ENCODE measurements at places on chromosomes 1 and 21.

- DNase-seq: no peak
Observed at GRCh38 chr1:7579016-7579415, 192.1 kb upstream of the VAMP3 start.

- DNase-seq: no peak
Observed at GRCh38 chr1:62373221-62373620, 54.0 kb upstream of the KANK4 start.

DNA sequence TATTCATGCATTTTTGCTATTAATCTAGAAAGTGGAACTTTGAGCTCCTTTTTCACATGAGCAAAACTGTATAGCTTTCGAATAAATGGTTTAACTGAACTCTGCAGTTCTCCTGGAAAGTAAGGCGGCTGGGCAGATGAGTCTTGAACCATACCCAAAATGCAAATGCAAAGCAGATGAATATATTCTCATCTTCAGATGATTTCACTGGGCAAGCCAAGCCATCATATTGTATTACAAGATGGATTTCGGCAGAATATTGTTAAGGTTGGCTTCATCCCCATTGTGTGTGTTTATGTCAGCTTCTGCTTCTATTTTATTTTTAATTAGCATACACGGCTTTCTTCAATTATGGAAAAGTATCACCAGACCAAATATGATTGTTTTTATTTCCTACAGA is 209.6 kb downstream of the GREM2 start:
- no peak for DNase-seq

GRCh38 chr1:64601207-64601606 is 131.3 kb downstream of the CACHD1 start:
- DNase-seq: no peak

- no peak for DNase-seq
Observed at GRCh38 chr21:42276076-42276475, 39.1 kb downstream of the TFF3 start.

DNA sequence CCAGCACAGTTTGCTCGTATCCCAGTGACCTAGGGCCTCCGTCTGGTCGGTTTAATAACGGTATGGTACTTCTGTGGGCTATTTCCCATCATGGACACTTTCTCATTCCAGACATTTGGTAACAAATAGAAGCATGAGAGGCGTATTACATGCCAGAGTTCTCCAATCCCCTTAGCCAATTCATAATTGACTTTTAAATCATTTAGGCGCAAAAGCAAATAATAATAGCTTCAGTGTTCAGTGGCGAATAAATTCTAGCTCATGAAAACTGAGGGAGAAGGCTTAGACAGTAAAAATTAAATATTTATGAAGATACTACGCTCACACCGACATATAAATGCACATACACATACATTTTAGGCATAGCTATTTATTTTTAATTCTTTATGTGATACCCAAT is 50.6 kb downstream of the CD247 start:
- no peak for DNase-seq

DNA sequence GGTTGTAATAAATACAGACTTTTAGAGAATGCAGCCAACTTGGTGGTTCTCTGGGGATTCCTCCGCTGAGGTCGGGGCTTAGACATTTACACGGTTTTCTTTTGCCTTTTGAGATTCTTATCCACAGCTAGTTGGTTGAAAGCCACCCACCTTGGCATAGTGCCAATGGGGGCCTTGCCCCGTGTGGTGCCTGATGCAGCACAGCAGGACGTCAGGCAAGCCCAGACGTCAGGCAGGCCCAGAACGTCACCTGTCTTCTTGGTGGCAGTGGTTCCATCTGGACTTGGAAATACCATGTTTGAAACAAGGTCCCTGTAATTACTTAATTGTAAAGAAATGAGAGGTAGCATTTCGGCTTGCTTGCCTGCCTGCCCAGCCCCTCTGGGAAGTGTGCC is 78.5 kb downstream of the GALNT2 start:
- no peak for DNase-seq

GRCh38 chr1:153977250-153978240 is at the start of gene JTB:
Gene JTB, minus strand, starts transcription at chr1:153977674. Its CDS starts 422 bp downstream, at chr1:153977252.
- DNase-seq: peak; percentile 51

DNA sequence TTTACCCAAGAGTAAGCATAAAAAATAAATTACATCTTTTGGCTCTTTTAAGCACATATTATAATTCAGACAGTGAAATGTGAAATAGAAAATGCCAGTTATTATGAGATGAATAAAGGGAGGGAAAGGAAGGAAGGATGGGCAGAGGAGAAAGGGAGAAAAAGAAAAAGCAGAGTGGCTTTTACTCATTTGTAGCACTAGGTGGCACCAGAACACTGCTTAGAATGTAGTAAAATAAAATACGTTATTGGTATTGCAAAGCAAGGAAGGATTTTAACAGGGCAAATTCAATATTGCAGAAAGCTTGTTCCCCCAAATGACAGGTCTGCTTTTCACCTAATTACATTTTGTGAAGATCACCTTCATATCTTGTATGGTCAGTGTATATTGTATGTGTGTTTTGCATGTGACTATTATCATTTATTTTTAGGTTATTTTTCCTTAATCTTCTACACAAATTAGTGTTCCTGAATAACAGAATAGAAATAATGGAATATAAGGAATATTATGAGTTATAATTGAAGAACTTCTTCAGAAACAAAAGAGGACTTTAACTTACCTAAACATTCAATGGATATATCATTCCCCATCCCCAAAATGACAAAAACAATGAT is 9.1 kb upstream of the PCNX2 start:
- no peak for DNase-seq

- peak; percentile 26 for DNase-seq
Observed at GRCh38 chr1:163914785-163915413, 593.1 kb downstream of the NUF2 start.

GRCh38 chr21:25176637-25177412 is 430.5 kb downstream of the MRPL39 start:
- no peak for DNase-seq

DNA sequence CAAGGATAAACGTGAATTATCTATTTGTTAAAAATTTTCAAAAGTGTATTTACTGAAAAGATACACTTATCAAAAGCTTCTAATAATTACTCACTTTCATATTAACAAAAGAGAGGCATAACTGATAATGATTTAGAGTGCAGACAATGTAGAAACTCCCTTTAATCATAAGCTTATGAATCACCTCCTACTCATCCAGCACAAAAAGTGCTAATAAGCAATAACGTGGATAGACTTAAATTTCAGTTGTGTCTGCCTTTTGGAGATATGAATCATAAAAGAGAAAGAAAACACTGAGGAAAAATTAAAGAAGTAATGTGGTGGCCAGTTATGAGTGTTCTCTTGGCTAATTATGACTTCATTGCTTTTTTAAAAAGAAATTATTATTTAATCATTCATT is 827.6 kb upstream of the B3GALT2 start:
- DNase-seq: no peak

DNA sequence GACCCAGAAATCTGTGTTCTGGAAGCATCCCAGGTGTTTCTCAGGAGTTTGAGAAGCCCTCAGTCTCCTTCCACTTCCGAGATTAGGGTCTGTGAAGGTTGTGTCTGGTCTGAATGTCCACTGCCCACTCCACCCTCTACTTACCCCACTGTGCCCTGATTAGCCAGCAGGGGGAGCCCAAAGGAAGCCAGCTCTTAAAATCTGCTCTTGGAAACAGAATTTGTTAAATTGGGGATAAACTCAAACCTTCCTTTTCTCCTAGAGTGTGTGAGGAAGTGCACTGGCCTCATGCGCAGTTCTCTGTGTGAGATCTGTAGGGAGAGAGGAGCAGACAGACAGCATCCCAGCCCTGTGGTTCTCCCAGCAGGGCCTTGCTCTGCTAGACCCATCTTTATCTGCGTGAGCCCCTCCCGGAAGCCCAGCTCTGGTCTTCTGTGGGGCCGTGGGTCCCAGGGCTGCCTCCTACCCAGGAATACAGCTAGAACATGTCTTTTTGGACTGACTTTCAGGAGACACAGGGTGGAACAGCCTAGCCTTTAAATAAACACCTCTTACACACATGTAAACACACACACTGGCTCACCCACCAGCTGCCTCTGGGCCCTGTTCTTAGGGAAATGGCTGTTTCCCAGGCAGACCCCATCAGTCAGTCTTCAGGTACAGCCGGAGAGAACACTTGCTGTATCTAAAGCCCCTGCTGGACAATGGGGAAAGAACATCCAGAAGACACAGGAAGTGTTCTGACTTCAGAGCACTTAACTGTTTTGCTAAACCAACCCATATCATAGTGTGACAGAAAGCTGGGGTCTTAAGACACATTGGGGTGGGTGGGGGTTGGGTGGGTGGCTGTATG is 52.2 kb downstream of the SMYD2 start:
- DNase-seq: peak; percentile 30

DNA sequence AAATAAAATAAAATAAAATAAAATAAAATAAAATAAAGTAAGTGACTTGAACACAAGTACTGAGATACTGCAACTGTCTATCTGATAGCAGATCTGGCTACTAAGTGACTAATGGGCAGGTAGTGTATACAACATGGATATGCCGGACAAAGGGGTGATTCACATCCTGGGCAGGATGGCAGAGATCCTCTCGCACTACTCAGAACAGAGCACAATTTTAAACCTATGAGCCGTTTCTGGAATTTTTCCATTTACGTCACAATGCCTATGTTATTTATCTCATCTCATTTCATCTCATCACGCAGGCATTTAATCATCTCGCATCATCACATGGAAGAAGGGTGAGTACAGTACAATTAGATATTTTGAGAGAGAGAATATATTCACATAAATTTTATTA is 233.3 kb upstream of the COA6 start:
- DNase-seq: peak; percentile 38

DNA sequence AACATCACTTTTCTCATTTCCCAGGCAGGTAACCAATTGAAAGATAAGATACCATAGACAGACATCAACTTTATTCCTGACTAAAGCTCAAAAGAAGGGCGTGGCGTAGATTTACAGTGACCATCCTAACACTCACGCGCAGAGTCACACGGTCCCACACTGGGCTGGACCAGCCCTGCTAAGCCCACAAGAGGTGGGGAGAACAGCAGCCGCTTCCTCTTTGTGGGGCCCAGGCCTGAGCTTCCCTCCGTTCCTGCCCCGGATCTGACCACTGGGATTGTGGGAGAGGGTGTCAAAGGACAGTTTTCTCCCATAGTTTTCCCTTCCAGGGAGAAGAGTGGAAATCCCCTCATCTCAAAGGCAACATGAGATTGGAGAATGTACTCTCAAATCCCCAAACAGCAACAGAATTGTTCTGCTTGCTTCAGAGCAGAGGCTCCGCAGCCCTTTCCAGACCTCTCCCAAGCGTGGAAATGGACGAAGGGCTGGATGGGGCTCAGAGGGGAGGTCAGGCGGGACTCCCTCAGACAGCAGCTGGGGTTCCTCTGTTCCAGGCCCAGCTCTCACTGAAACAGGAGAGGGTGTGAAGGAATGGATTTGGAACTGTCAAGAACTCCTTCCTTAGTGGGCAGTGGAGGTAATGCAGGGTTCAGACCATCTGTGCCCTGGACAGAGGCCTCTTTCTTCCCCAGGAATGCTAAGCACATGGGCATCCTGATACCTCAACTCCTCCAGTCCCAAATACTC is 33.7 kb downstream of the L1TD1 start:
- DNase-seq: no peak

DNA sequence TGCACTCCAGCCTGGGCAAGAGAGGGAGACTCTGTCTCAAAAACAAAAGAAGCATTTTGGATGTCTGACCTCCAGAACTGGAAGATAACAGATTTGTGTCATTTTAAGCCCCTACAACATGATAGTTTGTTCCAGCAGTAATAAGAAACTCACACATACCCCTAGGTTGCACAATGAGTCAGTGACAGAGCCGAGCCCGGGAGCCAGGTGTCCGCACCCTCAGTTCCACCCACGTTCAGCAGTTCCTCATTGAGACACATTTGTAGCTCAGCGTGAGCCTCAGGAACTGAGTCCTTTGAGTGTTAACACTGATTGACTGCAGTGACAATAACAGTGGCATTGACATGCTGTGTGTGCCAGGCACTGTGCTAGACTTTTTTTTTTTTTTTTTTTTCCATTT is 19.8 kb downstream of the LRRC38 start:
- DNase-seq: no peak

DNA sequence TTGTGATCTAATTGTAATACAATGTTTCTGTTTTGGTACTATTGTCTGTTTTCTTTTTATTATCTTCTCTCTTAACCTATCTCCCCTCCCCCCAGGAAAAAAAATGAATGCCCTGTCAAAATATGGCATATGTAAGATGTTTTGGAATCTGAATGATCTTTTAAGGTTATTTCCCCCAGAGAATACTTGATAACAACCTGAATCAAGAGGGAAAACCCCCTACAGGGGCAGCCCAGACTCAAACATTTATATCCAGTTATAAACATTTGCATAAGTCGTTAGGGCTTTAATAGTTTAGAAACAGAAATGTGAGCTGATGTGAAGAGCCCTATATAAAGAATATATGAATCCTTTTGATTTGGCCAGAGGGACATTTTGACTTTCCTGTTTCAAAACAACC is 169.5 kb downstream of the VAV3 start:
- DNase-seq: no peak

GRCh38 chr21:35565204-35565611 is 495.1 kb downstream of the SETD4 start:
- peak; percentile 52 for DNase-seq

DNA sequence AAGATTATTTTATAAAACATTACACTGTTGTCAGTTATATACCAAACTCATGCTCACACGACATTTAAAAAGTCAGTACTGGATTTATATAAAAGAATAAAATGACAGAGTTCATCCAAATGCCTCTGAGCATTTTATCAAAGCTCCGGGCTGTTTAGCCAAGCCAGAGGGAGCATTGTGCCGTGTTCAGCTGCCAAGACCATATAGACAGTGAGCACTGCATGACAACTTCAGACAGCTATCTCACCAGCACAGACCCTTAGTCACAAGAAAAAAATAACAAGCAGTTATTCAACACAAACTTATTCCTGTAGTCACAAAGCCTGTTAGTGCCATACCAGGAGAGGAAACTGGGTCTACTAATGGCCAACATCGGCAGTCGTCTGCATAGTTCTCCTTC is 88.0 kb upstream of the PBX1 start:
- DNase-seq: no peak

- DNase-seq: no peak
Observed at GRCh38 chr21:45379901-45380330, 25.0 kb upstream of the COL18A1 start.

GRCh38 chr1:239456788-239457187 is 70.4 kb downstream of the CHRM3 start:
- DNase-seq: no peak

- DNase-seq: no peak
Observed at GRCh38 chr1:172753964-172754363, 95.1 kb downstream of the FASLG start.

- DNase-seq: no peak
Observed at GRCh38 chr1:69126796-69127195, 440.9 kb upstream of the LRRC7 start.

DNA sequence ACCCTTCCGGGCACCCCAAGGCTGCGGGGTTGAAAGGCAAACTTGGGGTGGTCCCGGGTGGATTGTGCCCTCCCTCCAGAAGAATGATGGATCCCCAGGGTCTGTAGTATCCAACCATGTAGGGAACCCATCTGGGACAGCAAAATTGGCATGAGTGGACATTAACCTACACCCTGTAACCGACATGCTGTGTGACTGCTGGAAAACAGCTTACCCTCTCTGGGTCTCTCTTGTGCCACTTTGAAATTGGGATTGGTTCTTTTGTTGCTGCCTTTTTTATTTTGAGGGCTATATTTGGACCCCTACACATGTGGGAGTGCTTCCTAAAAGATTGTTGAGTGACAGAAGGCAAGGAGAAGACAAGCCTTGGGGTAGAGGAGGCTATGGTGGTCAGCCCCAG is 19.5 kb downstream of the PADI1 start:
- DNase-seq: no peak
